ENCODE measurements at places on chromosomes 7 and 10. TPM values are rescaled to one million over a fixed set of nuclear protein-coding genes. Genes with fewer than 3 reads are reported as not detected.

GRCh38 chr10:3944591-3944990, 159.6 kb upstream of the KLF6 start:
- no peak for DNase-seq

The GIMAP7 gene
- total RNA-seq = 49.4 TPM

DNA sequence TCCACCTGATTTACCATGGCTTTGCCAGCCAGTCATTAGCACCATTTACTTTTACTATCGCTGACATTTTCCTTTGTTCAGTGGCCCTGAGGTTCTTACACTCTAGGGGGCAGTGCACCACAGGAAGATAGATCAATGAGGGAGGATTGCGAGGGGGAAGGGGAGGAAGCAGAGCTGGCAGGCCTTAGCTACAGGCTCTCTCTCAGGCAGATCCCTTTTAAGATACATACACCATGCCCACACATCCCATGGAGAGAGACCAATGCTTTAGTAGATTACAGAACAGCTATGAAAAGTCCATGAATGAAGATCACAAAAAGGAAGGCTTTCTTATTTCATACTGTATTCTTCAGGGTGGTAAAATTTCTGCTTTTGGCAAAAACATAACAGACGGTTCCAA, 47.4 kb downstream of the DENND11 start:
- DNase-seq = no peak

DNA sequence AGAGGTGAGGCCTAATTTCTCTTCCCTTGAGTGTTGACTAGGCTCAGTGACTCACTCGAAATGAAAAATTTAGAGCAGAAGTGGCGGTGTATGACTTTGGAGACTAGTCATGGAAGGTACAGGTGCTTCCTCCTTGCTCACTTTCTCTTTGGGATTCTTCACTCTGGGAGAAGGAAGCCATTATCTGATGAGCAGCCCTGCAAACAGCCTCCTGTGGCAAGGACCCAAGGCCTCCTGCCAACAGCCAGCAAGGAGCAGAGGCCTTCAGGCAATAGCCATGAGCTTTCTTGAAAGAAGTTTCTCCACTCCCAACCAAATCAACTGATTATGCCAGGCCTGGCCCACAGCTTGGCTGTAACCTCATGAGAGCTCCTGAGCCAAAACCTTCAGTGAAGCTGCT, 369.6 kb upstream of the VWC2 start:
- DNase-seq = no peak

GRCh38 chr7:149245244-149245643, 5.8 kb downstream of the ZNF212 start:
- DNase-seq = no peak

The MBL2 gene
- not detected for total RNA-seq

The GGCT gene
- 28.8 TPM for total RNA-seq

The PTPRN2 gene
- total RNA-seq = 6.8 TPM

The GIMAP8 gene
- 44.4 TPM for total RNA-seq

The SHTN1 gene
- 43.1 TPM for total RNA-seq

The NKX6-2 gene
- not detected for total RNA-seq

- DNase-seq = no peak
Observed at GRCh38 chr7:116963234-116963633, 9.9 kb downstream of the ST7 start.

DNA sequence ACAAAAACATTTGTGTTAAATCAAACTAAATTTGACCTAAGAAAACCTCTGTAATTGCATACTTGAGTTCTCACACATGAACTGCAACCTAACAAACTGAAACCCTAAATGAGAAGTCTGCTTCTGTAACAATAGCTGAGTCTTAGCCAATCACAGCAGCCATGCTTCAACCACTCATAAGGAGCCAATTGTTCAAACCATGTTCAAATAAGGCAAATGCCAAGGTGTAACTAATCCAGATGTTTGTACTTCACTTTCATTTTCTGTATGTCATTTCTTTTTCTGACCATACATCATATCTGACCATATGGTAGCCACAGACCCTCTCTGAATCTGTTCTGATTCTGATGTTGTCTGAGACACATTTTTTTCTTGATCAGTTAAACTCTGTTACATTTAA, 47.5 kb upstream of the ANTXRL start:
- no peak for DNase-seq

DNA sequence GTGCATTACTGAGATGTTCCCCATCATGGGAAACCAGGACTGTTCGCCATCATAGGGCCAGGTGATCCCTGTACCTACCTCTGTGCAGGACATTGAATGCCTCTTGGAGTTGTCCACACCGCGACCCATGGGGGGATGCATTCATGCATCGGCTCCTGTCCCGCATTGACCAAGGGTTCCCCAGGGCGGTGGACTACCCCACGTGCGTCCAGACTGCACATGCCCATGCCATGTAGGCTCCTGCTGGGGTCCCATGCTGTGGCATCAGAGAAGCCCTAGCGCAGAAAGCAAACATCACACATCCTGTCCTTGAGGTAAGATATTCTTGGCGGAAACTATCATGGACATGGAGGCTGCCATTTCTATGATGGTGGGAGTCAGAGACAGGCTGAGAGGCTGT, 121.6 kb upstream of the UNC5B start:
- DNase-seq = no peak

GRCh38 chr7:139623518-139623917, 100.0 kb downstream of the CLEC2L start:
- DNase-seq = no peak

DNA sequence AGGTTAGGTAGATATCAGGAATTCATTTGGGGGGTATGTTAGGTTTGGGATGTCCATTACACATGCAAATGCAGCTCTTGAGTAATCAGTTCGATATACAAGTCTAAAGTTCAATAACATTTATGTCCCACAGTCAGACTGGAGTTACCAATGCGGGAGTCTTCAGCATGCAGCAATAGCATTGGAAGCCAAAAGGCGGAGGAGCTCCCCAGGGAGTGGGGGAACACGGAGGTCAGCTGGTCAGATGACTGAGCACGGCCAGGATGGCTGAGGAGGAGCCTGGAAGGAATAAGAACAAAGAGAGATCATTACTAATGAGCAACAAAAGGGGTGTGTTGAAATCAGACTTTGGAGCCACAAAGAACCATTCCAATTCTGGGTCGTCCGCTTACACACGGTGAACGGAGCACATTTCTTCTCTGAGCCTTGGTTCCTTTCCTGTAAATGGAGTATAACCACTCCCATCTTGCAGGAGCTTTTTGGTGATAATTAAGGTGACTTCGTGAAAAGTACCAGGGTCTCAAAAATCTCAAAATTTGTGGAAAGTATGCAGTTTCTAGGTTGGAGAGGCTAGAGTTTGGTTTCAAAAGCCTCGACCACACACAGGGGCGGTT, 478 bp upstream of the ZNF22 start:
- no peak for DNase-seq

The SLC26A3 gene
- total RNA-seq = not detected

GRCh38 chr10:110613996-110614495, 30.1 kb upstream of the RBM20 start:
- DNase-seq = no peak

DNA sequence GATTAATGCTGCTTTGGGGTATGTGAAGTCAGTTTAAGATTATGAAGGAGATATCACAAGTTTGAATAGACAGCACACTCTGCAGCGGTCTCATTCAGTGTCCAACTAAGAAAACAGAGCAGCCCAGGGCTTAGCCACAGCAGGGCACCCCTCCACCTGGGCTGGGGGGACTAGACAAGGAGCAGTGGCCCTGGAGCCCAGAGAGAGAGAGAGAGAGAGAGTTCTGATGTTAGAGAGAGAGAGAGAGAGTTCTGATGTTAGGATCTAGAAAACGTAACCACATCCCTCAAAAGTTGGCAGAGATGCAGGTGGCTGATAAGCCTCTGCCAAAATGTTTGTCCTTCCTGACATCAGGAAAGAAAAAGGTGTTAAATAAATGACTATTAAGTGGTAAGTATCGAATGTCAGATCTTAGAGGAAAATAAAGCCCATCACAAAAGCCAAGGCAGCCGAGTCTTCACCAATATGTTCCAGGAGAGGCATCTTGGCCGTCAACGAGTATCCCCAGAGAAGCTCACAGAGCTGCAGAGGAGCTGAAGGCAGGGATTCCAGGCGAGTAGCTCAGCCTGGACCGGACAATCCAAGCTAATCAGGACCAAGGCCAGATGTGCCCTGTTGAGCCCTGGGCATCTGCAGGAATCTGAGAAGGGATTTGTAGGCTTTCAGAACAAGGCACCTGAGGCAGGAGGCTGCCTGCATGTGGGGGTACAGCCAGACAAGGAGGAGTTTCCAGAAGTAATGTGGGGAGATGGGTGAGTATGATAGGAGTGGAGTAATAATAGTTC, 150.1 kb upstream of the TCF7L2 start:
- no peak for DNase-seq

The HPS6 gene
- 21.8 TPM for total RNA-seq

GRCh38 chr7:157690058-157690832, 353.4 kb downstream of the DNAJB6 start:
- DNase-seq = no peak

DNA sequence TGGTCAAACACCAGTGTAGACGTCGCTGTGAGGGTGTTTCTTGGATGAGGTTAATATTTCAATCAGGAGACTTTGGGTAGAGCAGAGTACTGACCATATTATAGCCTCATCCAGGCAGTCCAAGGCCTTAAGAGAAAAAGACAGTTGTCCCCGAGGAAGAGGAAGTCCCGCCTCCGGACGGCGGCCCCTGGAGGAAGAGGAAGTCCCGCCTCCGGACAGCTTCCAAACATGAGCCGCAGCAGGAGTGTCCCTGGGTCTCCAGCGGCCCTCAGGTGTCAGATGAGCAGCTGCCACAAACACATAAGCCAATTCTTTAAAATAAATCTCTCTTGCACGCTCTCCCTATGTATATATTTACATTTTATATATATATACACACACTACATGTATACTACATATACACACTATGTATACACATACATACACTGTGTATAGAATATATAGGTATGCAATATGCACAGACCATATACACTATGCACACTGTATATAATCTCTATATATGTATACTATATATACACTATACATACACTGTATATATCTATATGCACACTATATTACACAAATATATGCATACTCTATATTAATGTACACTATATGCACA, 37.5 kb downstream of the PWWP2B start:
- DNase-seq = peak; percentile 87

The LRRC18 gene
- total RNA-seq = 3.3 TPM

GRCh38 chr10:75230600-75231038, 5.1 kb downstream of the COMTD1 start:
- DNase-seq = peak; percentile 95

DNA sequence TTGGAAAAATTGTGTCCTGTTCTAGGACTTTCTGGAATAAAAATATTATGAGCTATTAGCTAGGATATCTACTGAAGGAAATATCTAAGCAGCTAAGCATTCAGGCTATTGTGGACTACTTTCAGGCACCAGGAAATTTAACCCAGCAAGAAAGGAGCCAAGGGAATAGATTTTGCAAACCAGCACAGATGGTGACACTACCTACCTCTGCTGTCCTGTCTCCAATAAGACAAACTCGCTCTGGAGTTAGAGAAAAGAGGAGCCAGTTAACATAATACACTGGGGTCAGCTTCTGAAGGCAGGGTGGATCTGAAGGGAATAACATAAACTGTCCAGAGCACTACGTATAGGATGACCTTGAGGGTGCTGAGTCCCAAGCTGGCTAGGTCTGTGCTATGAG, 223.7 kb upstream of the PRSS58 start:
- no peak for DNase-seq
